HS-5 (cell line): ENCODE measurements at places on chromosomes 1 and 21.

GRCh38 chr1:204455063-204455830 lies 39.4 kb downstream of the PIK3C2B start:
- DNase-seq: no peak

DNA sequence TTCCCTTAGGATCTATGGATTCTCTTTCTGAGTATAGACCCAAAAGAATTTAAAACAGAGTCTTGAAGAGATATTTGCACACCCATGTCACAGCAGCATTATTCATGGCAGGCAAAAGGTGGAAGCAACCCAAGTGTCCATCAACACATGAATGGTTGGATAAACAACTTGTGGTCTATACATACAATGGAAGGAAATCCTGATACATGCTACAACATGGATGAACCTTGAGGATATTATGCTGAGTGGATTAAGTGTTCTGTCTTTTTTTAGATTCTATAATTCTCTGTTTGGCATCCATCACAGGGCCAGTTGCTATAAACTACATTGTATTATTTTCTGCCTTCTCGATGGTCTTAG lies 39.8 kb downstream of the PTPN14 start:
- DNase-seq: no peak

GRCh38 chr1:246128494-246129069 lies 378.5 kb downstream of the SMYD3 start:
- DNase-seq: no peak

GRCh38 chr1:53640701-53641075 lies 98.3 kb downstream of the GLIS1 start:
- DNase-seq: no peak

GRCh38 chr1:37482796-37483744 lies 8.7 kb downstream of the ZC3H12A start:
- no peak for DNase-seq

GRCh38 chr1:200774311-200774710 lies 35.6 kb downstream of the CAMSAP2 start:
- no peak for DNase-seq

- no peak for DNase-seq
Observed at GRCh38 chr21:35510957-35511695, 462.0 kb upstream of the RUNX1 start.

DNA sequence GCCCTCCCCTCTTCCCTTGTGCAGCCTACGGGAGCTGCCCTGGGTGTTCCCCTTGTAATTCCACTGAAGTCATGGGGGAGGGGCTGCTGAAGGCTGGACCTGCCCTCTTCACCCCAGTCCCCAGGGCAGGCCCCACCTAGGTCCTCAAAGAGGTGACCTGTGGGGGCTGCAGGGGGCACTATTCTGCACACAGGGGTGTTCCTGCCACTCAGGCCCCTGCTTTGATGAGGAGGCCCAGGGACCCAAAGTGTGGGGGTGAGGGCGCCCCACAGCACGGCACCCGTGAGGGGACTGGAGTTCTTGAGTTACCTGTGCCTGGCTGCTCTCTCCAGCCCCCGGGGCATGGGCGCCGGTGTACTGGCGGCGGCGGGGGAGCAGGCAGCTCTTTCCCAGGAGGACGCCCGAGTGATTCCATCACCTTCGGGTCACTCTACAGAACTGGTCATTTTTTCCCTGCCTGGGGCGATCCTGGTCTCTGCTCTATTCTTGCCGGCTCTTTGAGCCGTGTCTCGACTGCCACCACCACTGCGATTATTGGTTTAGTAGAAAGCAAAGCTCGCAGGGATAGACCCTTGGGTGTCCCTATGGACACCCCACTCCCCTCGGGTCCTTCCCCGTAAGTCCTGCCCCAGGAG lies 6.9 kb upstream of the PRDM16 start:
- DNase-seq: no peak

DNA sequence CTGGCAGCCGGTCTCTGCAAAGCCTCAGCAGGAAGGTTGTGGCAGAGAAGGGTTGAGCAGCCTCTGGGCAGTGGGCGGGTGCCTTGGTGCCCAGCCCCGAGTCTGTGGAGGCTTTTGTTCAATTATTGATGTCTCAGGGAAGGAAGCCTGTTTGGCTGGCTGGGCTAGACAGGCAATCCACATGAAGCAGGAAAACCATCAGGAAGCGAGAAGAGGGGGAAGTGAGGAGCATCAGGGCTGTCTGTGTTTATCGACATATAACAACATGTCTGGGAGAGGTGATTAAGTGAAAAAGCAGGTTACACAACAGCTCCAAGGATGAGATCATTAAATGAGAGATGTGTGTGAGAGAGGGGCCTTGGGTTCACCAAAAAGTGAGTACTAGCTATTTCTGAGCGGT lies 105.4 kb downstream of the UBE2U start:
- DNase-seq: no peak

DNA sequence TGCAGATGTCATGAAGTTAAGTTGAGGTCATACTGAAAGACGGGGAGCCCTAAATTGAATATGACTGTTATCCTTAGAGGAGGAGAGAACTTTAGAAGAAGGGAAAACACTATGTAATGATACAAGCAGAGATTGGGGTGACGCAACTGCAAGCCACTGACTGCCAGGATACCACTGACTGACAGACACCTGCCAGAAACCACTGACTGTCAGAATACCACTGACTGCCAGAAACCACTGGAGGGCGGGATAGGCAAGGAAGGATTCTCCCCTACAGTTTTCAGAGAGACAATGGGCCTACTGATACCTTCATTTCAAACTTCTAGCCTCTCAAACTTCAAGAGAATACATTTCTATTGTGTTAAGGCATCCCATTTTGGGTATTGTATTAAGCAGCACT lies 388.7 kb downstream of the USH2A start:
- DNase-seq: no peak

DNA sequence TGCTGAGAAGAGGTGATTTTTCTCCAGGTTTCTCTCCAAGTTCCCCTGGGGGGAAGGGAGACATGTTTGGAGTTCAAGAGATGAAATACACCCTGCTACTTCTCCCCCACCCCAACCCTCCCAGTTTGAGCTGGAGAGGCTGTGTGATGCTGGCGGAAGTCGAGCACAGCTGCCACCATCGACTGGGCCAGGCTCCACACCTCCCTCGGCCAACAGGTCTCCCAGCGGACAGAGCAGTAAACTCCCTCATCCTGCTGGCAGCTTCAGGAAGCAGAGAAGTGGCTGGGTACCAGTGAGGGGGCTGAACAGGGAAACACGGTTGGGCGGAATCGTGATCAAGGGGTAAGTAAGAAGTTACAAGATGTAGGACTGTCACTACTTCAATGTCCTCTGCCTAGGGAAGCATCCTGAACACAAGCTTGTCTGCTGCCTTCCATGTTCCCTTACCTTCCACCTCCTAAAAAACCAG lies 6.6 kb upstream of the NHLH1 start:
- DNase-seq: no peak

DNA sequence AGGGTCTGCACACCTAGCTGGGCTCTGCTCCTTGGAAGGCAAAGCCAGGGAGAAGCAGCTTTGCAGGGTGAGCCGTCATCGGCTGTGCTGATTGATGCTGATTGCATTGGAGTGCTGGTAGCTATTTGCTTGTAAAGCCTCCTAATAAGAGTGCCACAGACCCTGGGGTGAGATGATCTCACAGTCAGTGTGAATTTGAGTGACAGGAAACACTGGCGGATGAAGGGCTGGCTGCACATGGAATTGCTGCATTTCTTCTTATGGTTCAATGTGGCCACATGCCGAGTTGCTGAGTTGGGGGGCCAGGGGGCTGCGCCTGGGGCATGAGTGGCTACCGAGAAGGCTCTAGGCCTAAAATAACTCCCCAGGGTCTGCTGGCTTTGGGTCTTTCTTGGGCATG lies 138.2 kb upstream of the CACNA1E start:
- DNase-seq: no peak

DNA sequence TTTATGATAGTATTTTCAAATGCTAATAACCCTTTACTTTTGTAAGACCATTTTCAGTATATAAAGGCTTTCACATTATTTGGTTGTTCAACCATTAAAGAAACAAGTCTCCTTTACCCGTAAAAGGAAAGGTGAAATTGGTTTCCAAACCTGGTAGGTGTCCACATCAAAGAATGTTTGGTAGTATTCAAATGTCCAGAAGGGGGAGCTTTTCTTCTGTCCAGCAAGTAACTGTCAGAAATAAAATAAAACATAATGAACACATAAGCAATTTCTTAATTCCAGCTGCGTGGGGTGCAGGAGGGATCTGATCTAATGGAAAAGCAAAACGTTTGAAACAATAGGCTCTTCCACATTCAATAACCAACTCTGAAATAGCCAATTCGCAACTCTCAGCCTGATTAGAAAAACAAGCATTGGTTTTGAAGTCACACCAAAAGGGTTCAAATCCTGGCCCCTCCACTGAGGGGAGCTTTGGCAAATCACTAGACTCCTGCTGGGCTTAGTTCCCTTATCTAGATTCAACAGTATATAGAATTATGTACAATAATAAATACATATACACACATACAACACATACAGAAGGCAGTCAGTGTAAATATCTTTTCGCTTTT lies 11.0 kb downstream of the YIPF1 start:
- DNase-seq: no peak
